ENCODE measurements at places on chromosomes 7 and 10. TPM values are rescaled to one million over a fixed set of nuclear protein-coding genes. Genes with fewer than 3 reads are reported as not detected.
A peak's percentile ranks its signal among the peaks of the same experiment; 100 is the strongest.

GRCh38 chr10:26805567-26806245 lies 55.1 kb downstream of the ABI1 start:
- DNase-seq, result peak; percentile 16

MCM10 gene
- total RNA-seq, result 6.3 TPM

- no peak for DNase-seq
Observed at GRCh38 chr7:148380596-148381419, 209.8 kb upstream of the C7orf33 start.

DNA sequence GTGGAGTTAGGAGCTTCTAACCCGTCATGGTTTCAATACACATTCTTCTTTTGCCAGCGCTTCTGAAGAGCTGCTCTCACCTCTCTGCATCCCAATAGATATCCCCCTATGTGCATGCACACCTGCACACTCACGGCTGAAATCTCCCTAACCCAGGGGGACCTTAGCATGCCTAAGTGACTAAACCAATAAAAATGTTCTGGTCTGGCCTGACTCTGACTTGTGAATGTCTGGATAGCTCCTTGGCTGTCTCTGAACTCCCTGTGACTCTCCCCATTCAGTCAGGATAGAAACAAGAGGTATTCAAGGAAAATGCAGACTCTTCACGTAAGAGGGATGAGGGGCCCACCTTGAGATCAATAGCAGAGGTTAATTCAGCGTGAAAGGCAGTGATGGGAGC lies 22.4 kb downstream of the PRSS2 start:
- no peak for DNase-seq

DNA sequence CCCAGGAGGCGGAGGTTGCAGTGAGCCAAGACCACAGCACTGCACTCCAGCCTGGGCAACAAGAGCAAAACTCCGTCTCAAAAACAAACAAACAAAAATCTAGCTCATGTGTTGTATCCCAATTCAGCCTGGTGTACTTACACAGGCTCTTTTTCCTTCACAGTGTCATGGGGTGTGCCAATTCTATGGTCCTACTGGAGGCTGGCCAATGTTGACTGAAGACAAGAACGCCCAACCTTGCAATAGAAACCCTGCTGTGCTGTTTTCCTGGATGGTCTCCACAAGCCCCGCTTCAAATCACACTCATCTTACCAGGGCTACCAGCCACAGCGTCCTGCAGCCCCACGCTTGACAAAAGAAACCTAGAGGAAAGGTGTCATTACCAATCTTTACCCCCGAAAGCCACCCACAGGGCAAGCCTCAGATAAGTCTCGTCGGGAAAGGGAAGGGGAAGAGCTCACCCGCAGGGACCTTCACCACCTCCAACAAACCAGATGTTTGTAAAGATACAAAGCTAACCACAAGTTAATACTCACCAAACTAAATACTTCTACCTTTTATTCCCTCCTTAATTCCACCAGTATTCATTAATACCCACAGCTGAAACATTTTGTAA lies 64.8 kb downstream of the TNS3 start:
- DNase-seq, result no peak

SPDYE1 gene
- total RNA-seq, result not detected

DNA sequence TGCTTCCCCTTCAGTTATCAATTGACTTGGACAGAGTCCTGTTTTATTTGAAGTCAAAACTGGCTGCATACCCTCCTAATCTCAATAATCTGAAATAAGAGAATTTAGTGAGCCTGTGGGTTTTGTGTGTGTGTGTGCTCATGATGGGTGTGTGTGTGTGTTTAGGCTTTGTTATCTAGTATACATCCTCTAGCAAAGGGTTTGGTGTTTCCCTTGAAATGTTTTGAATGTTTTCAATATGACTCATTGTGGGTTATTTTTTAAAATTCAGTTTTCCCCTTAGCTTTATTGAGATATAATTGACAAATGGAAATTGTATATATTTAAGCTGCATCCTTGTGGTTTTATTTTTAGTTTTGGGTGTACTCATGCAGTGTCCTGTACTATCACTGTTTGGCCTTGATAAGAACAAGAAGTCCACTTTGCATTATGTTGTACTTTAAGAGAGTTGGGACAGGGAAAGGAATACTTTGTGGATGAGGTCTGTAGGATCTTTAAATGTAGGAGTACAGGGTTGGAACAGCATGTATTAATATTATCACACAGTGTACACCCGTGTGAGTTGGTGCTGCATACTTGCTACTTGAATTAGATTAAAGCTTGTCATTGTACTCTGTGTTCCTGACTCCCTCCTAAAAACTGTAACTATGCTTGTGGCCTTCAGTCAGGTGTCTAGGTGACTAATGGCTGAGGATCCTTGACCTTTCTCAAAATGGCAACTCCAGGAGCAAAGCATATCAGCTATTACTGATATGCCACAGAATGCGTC lies 58.3 kb downstream of the VCL start:
- peak; percentile 70 for DNase-seq
